ENCODE measurements at places on chromosomes 4 and X. TPM values are rescaled to one million over a fixed set of nuclear protein-coding genes. Genes with fewer than 3 reads are reported as not detected.

CFAP97 gene
- 23.1 TPM for total RNA-seq

YIPF7 gene
- not detected for total RNA-seq

KCTD8 gene
- total RNA-seq, result 0.15 TPM

PPP3CA gene
- 28.4 TPM for total RNA-seq

NPY1R gene
- not detected for total RNA-seq

All from hair follicular keratinocyte (primary cell).